ENCODE measurements at places on chromosomes 3 and 15.

DNA sequence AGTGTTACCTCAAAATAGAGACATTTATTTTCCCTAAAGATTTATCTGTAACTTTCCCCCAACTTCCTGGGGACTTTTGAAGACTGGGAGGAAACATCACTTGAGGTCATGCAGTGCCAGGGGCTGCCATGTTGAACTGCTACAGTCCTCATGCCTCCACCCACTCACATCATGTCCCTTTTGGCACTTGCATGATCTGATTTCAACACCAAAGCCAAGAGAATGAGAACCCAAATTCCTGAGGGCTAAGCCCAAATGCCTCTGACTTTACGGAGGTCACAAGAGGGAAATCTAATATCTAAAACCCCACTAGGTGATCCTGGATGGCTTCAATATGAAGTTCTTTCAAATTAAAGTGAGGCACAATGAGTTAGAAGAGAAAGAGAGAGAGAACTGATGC, 213.1 kb downstream of the NTRK3 start:
- DNase-seq, result no peak

- no peak for DNase-seq
Observed at GRCh38 chr3:109364088-109364487, 26.7 kb upstream of the DPPA4 start.

GRCh38 chr15:101528108-101528916, 38.8 kb upstream of the PCSK6 start:
- DNase-seq, result peak; percentile 58

DNA sequence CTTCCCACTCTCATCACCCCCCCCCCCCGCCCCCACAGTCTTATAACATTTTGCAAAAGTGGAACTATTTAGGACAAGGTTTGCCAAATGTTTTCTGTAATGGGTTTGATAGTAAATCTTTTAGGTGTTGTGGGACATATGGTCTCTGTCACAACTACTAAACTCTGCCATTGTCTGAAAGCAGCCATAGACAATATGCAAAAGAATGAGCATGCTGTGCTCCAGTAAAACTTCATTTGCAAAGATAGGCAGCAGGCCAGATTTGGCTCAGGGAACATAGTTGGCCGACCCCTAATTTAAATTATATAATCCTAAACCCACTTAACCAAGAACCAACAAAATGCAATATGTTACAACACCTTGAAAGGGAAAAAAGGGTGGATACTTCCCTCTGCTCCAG, 46.4 kb downstream of the TIPARP start:
- DNase-seq, result no peak

- DNase-seq, result no peak
Observed at GRCh38 chr15:97998307-97999071, 38.0 kb downstream of the ARRDC4 start.

- DNase-seq, result no peak
Observed at GRCh38 chr15:75731248-75732151, 18.9 kb upstream of the CSPG4 start.

DNA sequence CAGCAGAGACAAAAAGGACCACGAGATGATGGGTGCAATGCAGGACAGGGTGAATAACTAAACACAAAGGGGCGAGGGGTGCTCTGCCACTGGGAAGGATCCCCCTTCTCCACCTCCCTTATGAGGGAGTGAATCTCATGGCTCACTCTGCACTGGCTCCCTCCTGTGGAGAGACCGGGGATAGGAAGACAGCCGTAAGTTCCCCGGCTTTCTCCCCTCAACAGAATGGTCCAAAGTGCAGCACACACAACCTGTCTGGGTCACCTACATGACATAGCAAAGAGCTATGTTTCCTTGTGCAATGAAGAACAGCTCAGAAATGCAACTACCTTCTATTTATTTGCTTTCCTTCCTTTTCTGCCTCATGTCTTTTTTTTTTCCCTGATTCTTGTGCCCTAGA, 7.8 kb upstream of the ACSBG1 start:
- DNase-seq, result no peak

DNA sequence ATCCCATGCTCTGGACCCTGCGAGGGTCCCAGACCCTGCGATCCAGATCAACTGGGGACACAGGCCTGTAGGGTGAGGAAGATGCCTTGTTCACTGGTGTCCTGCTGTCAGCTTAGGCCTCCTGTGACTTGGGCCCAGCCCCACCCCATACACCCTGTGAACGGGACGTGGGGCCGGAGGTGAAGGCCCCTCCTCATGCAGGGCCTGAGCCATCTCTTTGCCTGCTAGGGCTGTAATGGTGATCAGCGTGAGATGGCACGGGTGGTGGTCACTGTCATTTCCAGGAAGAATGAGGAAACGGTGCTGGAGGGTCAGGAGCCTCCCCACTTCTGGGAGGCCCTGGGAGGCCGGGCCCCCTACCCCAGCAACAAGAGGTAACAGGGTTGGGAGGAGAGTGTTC, 12.4 kb downstream of the VILL start:
- DNase-seq, result no peak

GRCh38 chr3:11328196-11328945, 56.2 kb downstream of the ATG7 start:
- no peak for DNase-seq

DNA sequence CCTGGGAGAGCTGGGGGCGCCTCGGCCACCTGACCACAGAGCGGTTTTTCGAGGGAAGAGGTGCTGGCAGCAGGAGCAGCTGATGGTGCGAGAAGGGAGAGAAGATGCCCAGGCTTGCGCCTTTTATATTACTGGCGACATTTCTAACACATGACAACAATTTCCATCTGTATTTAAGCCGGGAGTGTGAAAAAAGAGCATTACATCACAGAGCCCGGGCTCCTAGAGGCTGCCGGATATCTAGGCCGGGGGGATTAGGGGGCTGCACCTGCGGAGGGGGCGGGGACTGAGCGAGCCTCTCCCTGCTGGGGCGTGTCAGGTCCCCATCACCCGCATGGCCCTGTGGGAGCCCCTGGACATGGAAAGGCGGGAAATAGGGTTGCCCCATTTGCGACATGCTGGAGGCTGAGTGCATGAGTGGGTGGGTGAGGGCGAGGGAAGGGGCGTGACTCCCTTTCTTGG, 440.7 kb downstream of the MAGI1 start:
- no peak for DNase-seq

DNA sequence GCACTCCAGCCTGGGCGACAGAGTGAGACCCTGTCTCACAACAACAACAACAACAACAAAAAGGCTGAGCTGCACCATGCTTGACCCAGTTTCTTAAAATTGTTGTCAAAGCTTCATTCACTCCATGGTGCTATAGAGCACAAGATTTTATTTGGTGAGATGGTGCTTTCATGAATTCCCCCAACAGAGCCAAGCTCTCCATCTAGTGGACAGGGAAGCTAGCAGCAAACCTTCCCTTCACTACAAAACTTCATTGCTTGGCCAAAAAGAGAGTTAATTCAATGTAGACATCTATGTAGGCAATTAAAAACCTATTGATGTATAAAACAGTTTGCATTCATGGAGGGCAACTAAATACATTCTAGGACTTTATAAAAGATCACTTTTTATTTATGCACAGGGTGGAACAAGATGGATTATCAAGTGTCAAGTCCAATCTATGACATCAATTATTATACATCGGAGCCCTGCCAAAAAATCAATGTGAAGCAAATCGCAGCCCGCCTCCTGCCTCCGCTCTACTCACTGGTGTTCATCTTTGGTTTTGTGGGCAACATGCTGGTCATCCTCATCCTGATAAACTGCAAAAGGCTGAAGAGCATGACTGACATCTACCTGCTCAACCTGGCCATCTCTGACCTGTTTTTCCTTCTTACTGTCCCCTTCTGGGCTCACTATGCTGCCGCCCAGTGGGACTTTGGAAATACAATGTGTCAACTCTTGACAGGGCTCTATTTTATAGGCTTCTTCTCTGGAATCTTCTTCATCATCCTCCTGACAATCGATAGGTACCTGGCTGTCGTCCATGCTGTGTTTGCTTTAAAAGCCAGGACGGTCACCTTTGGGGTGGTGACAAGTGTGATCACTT, 2.0 kb downstream of the CCR5 start:
- no peak for DNase-seq

DNA sequence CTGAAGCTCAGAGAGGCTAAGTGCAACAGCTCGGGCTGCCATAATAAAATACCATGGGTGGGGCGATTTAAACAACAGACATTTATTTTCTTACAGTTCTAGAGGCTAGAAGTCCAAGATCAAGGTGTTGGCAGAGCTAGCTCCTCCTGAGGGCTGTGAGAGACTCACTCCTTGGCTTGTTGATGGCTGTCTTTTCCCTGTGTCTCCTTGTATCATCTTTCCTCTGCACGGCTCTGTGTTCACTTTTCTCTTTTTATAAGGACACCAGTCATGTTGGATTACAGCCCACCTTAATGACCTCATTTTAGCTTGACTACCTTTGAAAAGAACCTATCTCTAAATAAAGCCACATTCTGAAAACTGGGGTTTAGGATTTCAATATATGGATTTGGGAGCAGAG, 129.7 kb downstream of the RPL22L1 start:
- no peak for DNase-seq

GRCh38 chr3:195150181-195151118, 120.5 kb downstream of the XXYLT1 start:
- peak; percentile 63 for DNase-seq

DNA sequence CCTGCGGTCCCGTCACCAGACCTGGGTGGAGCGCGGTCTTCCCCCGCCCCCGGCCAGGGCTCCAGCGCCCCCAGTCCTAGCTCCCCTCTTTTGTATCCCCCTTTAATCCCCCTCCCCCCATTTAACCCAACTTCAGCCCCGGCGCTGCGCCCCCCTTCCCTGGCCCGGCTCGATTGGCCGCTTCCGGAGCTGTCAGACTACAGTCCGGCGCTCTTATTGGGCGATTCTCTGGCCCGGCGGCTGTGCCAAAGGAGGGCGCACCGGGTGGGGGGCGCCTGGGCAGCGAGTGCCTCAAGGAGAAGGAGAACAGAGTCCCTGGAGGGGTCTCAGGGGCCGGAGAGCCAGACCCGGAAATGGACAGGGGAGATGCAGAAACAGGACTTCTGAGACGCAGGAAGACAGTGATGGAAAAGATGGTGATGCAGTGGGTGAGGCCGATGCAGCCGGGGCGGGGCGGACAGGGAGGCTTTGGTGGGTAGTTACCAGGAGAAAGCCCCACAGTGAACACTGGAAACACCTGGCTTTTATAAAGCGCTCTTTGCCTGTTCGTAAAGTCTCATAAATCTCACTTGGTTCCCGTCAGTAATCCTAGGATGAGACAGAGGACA, 1.2 kb upstream of the ADCY5 start:
- no peak for DNase-seq

GRCh38 chr3:128933213-128933921, 53.9 kb downstream of the ACAD9 start:
- DNase-seq, result no peak

- DNase-seq, result no peak
Observed at GRCh38 chr3:192899540-192899982, 18.1 kb downstream of the MB21D2 start.

DNA sequence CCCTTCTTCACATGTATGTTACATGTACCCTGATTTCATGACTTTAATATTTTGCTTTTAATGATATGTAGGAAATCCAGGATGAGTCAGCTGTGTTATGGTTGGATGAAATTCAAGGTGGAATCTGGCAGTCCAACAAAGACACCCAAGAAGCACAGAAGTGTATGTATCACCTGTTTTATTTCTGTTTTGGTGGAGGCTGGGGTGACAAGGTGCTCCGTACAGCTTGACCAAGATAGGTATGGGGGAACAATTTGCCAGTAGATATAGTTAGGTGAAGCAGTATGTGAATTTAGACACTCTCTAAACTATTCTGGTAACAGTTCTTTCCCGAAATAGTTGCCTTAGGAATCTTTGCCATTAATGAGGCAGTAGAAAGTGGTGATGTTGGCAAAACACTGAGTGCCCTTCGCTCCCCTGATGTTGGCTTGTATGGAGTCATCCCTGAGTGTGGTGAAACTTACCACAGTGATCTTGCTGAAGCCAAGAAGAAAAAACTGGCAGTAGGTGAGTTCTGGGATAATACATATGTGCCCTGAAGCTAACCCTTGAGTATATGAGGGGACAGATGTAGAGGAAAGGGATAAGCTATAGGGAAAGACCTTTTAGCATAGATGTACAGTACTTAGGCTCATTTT, 63.7 kb upstream of the CRTC3 start:
- DNase-seq, result no peak

DNA sequence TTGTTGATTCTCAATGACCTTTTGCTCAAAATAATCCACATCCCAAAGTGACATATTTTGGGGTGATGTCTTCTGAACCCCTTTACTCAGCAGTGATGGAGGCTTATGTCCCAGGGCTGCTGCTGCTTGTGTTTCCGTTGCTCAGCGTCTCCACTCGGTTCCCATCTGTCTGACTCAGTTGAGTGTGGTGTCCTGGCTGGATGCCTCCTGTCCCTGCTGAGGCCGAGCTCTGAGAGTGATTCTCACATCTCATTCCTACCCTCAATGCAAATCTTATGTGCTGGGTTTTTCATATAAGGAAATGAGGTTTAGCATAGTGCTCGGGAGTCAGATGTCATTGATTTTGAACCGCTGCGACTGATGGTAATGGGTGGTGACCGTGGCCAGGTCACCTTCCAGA, 247.4 kb downstream of the GABRG3 start:
- DNase-seq, result no peak

DNA sequence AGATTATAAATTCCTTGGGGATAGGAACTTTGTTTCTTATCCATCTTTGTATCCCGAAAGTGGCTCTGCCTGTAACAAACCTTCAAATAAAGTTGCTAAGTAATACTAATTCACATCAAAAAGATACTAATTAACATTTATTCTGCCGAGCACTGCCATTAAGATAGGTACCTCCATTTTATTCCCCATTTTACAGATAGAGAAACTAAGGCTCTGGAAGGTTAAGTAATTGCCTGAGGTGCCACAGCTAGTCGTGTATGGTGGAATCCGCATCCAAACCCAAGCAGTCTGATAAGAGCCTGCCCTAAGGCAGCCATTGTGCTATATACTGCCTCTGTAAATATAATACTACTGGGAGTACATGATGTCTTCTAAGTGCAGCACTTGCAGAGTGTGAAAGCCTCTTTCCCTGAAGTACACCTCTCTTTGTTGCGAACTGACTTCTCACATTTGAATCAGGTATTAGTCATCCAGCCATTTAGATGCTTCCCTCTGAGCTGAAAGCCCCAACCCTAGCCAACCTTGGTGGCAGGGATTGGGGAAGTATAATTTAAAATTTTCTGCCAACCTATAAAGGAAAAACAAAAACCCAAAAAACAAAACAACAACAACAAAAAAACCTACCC, 78.5 kb upstream of the CHD2 start:
- DNase-seq, result no peak

DNA sequence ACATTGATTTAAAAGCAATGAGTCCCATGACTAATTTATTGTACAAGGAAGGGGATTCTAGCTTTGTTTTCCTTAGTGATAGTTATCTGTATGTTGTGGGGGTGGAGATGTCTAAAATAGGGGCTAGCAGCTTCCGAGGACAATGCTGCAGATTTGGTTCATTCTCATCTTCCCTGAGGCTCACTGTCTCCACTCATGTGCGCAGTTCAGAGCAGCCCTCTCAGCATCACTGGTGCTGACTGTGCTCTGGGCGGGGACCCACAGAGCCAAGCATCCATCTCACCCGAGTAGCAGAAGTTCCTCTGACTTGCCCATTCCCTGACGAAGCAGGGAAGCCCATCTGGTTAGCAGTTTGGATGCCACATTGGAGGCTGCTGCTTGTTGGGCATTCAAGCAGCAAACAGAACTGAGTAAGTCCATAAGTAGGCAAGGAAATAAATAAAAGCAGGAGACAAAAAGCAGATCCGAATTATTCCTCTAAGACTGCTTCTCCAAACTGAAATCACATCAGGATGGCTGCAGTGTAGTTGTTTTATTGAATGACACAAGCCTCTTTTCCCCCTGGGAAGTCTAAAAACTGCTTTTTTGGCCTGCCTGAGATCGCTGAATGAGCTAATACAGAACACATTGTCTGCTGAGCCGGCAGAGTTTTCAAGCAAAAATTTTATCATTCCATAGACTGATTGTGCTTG, 27.5 kb downstream of the RARB start:
- DNase-seq, result peak; percentile 30

Data from left colon (tissue), 2 donors.